ENCODE measurements at places on chromosomes 11 and 22. TPM values are rescaled to one million over a fixed set of nuclear protein-coding genes. Genes with fewer than 3 reads are reported as not detected.

The MMP7 gene
- not detected for total RNA-seq

The GGT5 gene
- not detected for total RNA-seq

The SIK3 gene
- 81.4 TPM for total RNA-seq

The TMEM121B gene
- total RNA-seq: 0.08 TPM

The MPZL2 gene
- total RNA-seq: 1.8 TPM

- no peak for DNase-seq
- no peaks in the 10 kb centered on the region for H3K36me3 ChIP-seq
- H3K27me3 ChIP-seq: no peaks in the 10 kb centered on the region
- no peak overlapping the region for H3K4me3 ChIP-seq
Observed at GRCh38 chr11:45304111-45304991, 18.2 kb upstream of the SYT13 start.

- H3K27ac ChIP-seq: no peak within 1 kb of the TSS
- H3K4me3 ChIP-seq: no peak within 1 kb of the TSS
- no peaks in the 10 kb centered on the region for H3K36me3 ChIP-seq
Observed at GRCh38 chr22:20966883-20967696, at the start of gene AIFM3. AIFM3 (plus strand) TSS chr22:20967255; CDS start chr22:20967945, 690 bp downstream.

- peaks cover 38% of the 10 kb centered on the region for H3K36me3 ChIP-seq
- no peaks in the 10 kb centered on the region for H3K27me3 ChIP-seq
- no peak overlapping the region for H3K4me3 ChIP-seq
- peak overlapping the region; percentile 51 for H3K27ac ChIP-seq
- peak; percentile 43 for DNase-seq
Observed at GRCh38 chr11:6606471-6607189, 3.1 kb downstream of the ILK start.

GRCh38 chr22:24455751-24456426 is 28.5 kb downstream of the ADORA2A start:
- H3K27me3 ChIP-seq: no peaks in the 10 kb centered on the region
- H3K36me3 ChIP-seq: no peaks in the 10 kb centered on the region
- H3K4me1 ChIP-seq: no peaks in the 10 kb centered on the region
- H3K4me3 ChIP-seq: no peak overlapping the region
- DNase-seq: no peak

DNA sequence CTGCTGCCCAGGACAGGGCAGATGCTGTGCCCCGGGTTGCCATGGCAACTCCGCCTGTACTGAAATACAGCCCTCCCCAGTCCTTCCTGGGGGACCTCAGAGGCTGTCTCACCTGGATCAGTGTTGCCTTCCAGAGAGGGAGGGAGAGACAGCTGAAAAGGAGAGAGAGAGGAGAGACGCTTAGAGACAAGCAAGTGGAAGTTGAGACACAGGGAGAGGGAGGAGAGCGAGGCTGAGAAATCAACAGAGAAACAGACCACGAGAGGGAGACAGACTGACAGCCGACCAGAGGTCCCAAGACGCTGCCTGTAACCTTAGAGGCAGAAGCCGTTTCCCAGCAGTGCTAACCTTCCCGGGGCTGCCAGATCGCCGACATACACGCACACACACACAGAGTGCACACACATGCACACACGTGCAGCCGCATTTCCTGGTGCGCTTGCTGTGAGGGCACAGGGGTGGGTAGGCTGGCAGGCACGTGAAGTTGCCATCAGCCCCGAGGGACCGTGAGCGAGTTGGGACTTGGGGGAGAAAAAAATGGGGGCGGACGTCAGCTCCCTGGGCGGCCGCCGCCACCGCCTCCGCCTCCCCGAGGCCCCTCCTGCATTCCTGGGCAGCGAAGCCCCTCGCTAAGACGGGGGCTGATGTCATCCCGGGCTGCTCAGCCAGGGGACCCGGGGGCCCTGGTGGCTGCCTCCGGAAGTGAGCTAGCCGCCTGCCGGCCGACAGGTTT is 88.6 kb upstream of the CRYBB3 start:
- H3K27me3 ChIP-seq: peaks cover 2% of the 10 kb centered on the region
- peak overlapping the region; percentile 74 for H3K4me3 ChIP-seq
- DNase-seq: peak; percentile 57
- H3K36me3 ChIP-seq: no peaks in the 10 kb centered on the region
- no peak overlapping the region for H3K27ac ChIP-seq

- no peaks in the 10 kb centered on the region for H3K36me3 ChIP-seq
- no peaks in the 10 kb centered on the region for H3K4me1 ChIP-seq
- no peak overlapping the region for H3K4me3 ChIP-seq
- H3K27ac ChIP-seq: no peak overlapping the region
- no peak for DNase-seq
- peaks cover 2% of the 10 kb centered on the region for H3K27me3 ChIP-seq
Observed at GRCh38 chr11:125303186-125303585, 138.6 kb downstream of the PKNOX2 start.

GRCh38 chr22:36027935-36028645 is 534 bp downstream of the RBFOX2 start:
- peaks cover 14% of the 10 kb centered on the region for H3K4me1 ChIP-seq
- H3K36me3 ChIP-seq: no peaks in the 10 kb centered on the region
- no peak overlapping the region for H3K27ac ChIP-seq
- peaks cover 4% of the 10 kb centered on the region for H3K27me3 ChIP-seq
- DNase-seq: no peak
- peak overlapping the region; percentile 45 for H3K4me3 ChIP-seq

DNA sequence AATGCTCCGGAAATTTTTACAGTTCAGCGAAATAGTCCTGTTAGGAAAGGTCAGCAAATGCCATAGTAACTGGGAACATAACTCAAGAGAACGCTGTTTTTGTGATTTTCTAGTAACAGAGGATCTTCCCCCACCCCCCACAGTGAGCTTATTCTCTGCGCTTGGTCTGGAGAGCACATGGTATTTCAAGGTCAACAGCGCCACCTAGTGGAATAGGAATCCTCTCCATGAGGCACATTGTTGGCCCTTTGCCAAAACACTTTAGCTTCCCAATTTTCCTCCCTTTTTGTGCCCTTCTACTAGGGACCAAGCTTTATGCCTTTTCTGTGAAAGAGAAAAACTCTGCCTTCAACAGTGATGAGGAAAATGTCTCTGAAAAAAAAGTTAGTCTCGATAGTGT is 13.2 kb upstream of the OR4C12 start:
- no peaks in the 10 kb centered on the region for H3K36me3 ChIP-seq
- no peak overlapping the region for H3K4me3 ChIP-seq
- H3K27me3 ChIP-seq: no peaks in the 10 kb centered on the region
- DNase-seq: no peak
- H3K4me1 ChIP-seq: no peaks in the 10 kb centered on the region
- no peak overlapping the region for H3K27ac ChIP-seq

- peaks cover 8% of the 10 kb centered on the region for H3K36me3 ChIP-seq
- no peak for DNase-seq
- peaks cover 48% of the 10 kb centered on the region for H3K4me1 ChIP-seq
- H3K4me3 ChIP-seq: no peak overlapping the region
Observed at GRCh38 chr11:117089685-117090084, 8.5 kb downstream of the SIK3 start.

- H3K27ac ChIP-seq: no peak overlapping the region
- H3K27me3 ChIP-seq: no peaks in the 10 kb centered on the region
- DNase-seq: no peak
Observed at GRCh38 chr11:106957030-106957482, 61.2 kb downstream of the GUCY1A2 start.

- H3K27ac ChIP-seq: no peak overlapping the region
- peaks cover 31% of the 10 kb centered on the region for H3K4me1 ChIP-seq
- H3K36me3 ChIP-seq: no peaks in the 10 kb centered on the region
- H3K27me3 ChIP-seq: no peaks in the 10 kb centered on the region
- DNase-seq: no peak
Observed at GRCh38 chr22:21660904-21661303, 4.9 kb upstream of the PPIL2 start.

GRCh38 chr11:16154715-16155396 is 201.5 kb downstream of the SOX6 start:
- H3K4me1 ChIP-seq: no peaks in the 10 kb centered on the region
- H3K4me3 ChIP-seq: no peak overlapping the region
- no peak overlapping the region for H3K27ac ChIP-seq
- H3K27me3 ChIP-seq: no peaks in the 10 kb centered on the region
- DNase-seq: no peak

DNA sequence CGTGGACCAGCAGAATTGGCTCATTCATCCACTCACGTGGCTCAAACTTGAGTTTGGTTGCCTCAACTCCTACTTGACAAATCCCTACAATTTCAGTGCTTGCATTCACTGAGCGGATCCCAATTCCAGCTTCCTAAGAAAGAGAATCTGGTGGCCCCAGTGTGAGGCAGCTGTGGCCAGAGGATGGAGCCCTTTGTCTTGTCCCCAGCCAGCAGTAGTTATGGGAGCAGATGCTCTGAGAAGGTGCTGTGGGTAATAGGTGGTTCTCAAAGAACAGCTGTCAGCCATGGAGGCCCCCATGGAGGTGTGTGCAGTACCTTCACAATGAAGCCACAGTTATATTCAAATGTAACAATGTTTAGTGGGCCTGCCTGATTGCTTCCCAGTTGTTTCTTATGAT is 39.3 kb downstream of the KREMEN1 start:
- no peak overlapping the region for H3K4me3 ChIP-seq
- no peaks in the 10 kb centered on the region for H3K4me1 ChIP-seq
- H3K27me3 ChIP-seq: no peaks in the 10 kb centered on the region
- H3K27ac ChIP-seq: no peak overlapping the region

- peaks cover 34% of the 10 kb centered on the region for H3K4me1 ChIP-seq
- no peak overlapping the region for H3K4me3 ChIP-seq
- no peak overlapping the region for H3K27ac ChIP-seq
- no peaks in the 10 kb centered on the region for H3K27me3 ChIP-seq
- no peaks in the 10 kb centered on the region for H3K36me3 ChIP-seq
Observed at GRCh38 chr11:335779-336658, 15.4 kb upstream of the IFITM3 start.

DNA sequence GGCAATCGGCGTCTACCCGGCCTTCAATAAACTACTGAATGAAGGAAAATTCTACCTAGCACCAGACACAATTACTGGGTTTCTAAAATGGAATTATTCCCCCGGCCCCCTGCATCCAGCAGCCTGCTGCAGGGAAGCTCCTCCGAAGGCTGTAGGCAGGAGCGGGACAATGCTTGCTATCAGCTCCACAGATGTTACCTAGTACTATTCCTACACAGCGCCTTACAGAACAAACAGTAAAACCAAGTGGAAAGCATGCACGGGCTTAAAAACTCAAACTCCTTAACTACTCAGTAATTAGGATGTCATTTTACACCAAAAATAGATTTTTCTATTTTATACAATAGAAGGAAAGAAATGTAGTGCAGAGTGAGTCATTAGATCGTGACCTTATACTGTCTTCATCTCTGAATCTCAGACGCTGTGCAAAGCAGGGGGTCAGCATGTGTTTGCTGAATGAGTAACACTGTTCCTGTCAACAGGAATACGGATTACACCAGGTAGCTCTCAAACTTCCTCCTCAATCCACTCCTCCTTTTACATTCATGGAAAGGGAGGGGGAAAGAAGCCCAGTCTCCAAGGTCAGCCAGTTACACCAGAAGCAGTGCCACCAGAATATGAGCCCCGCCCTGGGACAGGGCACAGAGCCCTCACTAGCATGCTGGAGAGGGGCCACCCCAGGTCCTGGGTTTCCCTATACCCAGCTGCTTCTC is 74.9 kb downstream of the PACSIN2 start:
- no peak overlapping the region for H3K4me3 ChIP-seq
- no peak overlapping the region for H3K27ac ChIP-seq
- DNase-seq: no peak
- H3K36me3 ChIP-seq: peaks cover 6% of the 10 kb centered on the region

- peaks cover 17% of the 10 kb centered on the region for H3K27me3 ChIP-seq
- DNase-seq: no peak
- H3K27ac ChIP-seq: no peak overlapping the region
- no peaks in the 10 kb centered on the region for H3K36me3 ChIP-seq
- peaks cover 22% of the 10 kb centered on the region for H3K4me1 ChIP-seq
Observed at GRCh38 chr11:70397336-70397982, 870 bp upstream of the CTTN start.

DNA sequence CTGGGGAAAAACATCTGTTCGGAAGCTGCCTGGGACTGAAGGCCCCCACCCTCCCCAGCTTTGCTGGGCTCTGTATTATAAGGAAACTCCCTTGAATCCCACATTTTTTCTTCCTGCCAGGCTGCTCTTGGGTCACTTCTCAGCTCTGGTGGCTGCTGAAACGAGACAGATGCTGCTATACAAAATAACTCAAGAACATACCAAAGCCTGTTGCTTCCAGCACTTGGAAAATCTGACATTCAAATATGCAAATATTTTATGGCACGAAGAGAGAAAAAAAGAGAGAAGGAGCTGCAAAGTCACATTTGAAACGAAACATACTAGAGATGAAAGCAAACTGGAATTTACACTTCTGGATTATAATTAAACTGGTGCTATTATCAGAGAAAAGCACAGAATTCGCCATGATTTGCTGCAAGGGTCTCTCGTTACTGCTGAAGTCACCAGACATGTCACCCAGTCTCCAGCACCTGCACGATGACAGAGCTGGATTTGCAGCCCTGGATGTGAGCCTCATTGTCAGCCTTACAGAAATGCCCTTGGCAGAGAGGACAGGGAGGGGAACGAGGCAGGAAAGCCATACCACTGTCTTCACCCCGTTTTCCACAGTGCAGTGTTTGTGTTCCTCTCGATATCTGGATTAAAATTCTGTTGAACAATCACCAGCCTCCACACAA is 47.9 kb upstream of the IGSF9B start:
- no peak overlapping the region for H3K4me3 ChIP-seq
- no peaks in the 10 kb centered on the region for H3K36me3 ChIP-seq
- H3K27ac ChIP-seq: no peak overlapping the region
- DNase-seq: no peak
- H3K27me3 ChIP-seq: no peaks in the 10 kb centered on the region

- H3K27me3 ChIP-seq: no peaks in the 10 kb centered on the region
- H3K4me3 ChIP-seq: no peak overlapping the region
Observed at GRCh38 chr22:43817402-43817801, 5.3 kb upstream of the EFCAB6 start.

GRCh38 chr22:20885557-20886323 is 26.9 kb downstream of the SNAP29 start:
- DNase-seq: peak; percentile 52
- H3K4me1 ChIP-seq: no peaks in the 10 kb centered on the region
- no peak overlapping the region for H3K27ac ChIP-seq
- no peaks in the 10 kb centered on the region for H3K27me3 ChIP-seq

DNA sequence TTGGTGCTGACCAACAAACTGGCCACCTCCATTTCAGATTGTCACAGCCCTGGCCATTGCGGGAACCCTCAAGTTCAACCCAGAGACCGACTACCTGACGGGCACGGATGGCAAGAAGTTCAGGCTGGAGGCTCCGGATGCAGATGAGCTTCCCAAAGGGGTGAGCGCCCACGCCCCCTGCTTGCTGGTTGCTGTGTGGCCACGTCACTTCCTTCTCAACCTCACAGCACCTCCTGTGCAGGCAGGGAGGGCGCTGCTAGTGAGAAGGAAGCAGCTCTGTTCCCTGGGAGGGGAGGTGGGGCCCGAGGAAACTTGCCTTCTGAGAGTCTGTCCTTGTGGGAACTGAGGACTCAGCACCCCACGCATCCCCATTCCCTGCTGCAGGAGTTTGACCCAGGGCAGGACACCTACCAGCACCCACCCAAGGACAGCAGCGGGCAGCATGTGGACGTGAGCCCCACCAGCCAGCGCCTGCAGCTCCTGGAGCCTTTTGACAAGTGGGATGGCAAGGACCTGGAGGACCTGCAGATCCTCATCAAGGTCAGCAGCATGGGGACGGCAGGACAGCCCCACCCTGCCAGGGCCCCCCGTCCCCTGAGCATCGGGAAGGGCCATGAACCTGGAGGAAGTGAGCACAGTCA is 19.3 kb downstream of the POLR3H start:
- peaks cover 28% of the 10 kb centered on the region for H3K4me1 ChIP-seq
- H3K27ac ChIP-seq: peak overlapping the region; percentile 43
- H3K27me3 ChIP-seq: no peaks in the 10 kb centered on the region
- peaks cover 63% of the 10 kb centered on the region for H3K36me3 ChIP-seq

Data from CD4-positive, alpha-beta T cell (primary cell).